A549 treated with CORT108297 at 1 μM for 4 hours (cell line): ENCODE measurements at places on chromosomes 13 and 19. TPM values are rescaled to one million over a fixed set of nuclear protein-coding genes. Genes with fewer than 3 reads are reported as not detected.

Gene ITGBL1
- total RNA-seq, result 1.4 to 1.8 TPM (median 1.8 TPM) in 5 replicates

Gene SMG9
- total RNA-seq, result 52.1 to 76.4 TPM (median 65.0 TPM) in 5 replicates

Gene ZNF681
- total RNA-seq, result not detected in 5 replicates

Gene LILRA2
- total RNA-seq, result not detected in 5 replicates

Gene NALCN
- 3.1 to 5.2 TPM (median 4.8 TPM) in 5 replicates for total RNA-seq

Gene FAM216B
- not detected in 5 replicates for total RNA-seq

Gene ZNF30
- 4.7 to 6.2 TPM (median 5.1 TPM) in 5 replicates for total RNA-seq

Gene ZNF560
- not detected in 5 replicates for total RNA-seq

Gene OR7A10
- total RNA-seq, result not detected in 5 replicates

Gene GSX1
- not detected in 5 replicates for total RNA-seq

Gene ZNF296
- total RNA-seq, result 5.3 to 12.0 TPM (median 10.1 TPM) in 5 replicates

Gene C19orf73
- 1.1 to 2.3 TPM (median 1.9 TPM) in 5 replicates for total RNA-seq

Gene PTPRS
- total RNA-seq, result 19.5 to 28.4 TPM (median 27.0 TPM) in 5 replicates

Gene MKNK2
- 39.5 to 67.8 TPM (median 62.7 TPM) in 5 replicates for total RNA-seq

Gene TEX101
- total RNA-seq, result not detected in 5 replicates

Gene PEX11G
- total RNA-seq, result 1.3 to 2.6 TPM (median 2.1 TPM) in 5 replicates

Gene KLK11
- total RNA-seq, result 0.07 TPM in 1 of 5 replicates, not detected in the others

Gene CLEC17A
- total RNA-seq, result 0.09 TPM in 1 of 5 replicates, not detected in the others

Gene KLK4
- 0.08 to 0.39 TPM (median 0.11 TPM) in 5 replicates for total RNA-seq

Gene ZNF729
- not detected in 5 replicates for total RNA-seq

Gene RASIP1
- 0.32 to 0.65 TPM (median 0.57 TPM) in 5 replicates for total RNA-seq

Gene MYO1F
- 0.14 to 0.49 TPM (median 0.28 TPM) in 5 replicates for total RNA-seq

Gene ZNF534
- not detected in 5 replicates for total RNA-seq

Gene CBLC
- not detected in 5 replicates for total RNA-seq

Gene PIN1
- total RNA-seq, result 56.7 to 81.4 TPM (median 80.6 TPM) in 5 replicates

Gene RFXANK
- total RNA-seq, result 36.1 to 51.6 TPM (median 47.5 TPM) in 5 replicates

Gene GRIN2D
- 6.3 to 11.3 TPM (median 10.6 TPM) in 5 replicates for total RNA-seq

Gene LILRA6
- 0.06 TPM in 1 of 5 replicates, not detected in the others for total RNA-seq

Gene WDR88
- 0.09 to 0.52 TPM (median 0.15 TPM) in 3 of 5 replicates, not detected in the others for total RNA-seq

Gene HNRNPA1L2
- total RNA-seq, result 4.7 to 6.8 TPM (median 5.3 TPM) in 5 replicates

Gene CACNA1A
- total RNA-seq, result 0.07 to 0.25 TPM (median 0.17 TPM) in 5 replicates

Gene RAB3A
- 0.49 to 1.1 TPM (median 0.85 TPM) in 5 replicates for total RNA-seq

Gene DPF1
- total RNA-seq, result 3.6 to 4.8 TPM (median 4.3 TPM) in 5 replicates

Gene CAPN12
- total RNA-seq, result 5.0 to 6.7 TPM (median 6.2 TPM) in 5 replicates

Gene ZNF442
- not detected in 5 replicates for total RNA-seq

Gene EGLN2
- 66.7 to 94.6 TPM (median 91.9 TPM) in 5 replicates for total RNA-seq

Gene ZNF625
- not detected in 5 replicates for total RNA-seq

Gene LILRB2
- total RNA-seq, result 0.05 to 0.13 TPM (median 0.09 TPM) in 3 of 5 replicates, not detected in the others

Gene PBX4
- total RNA-seq, result 0.91 to 2.2 TPM (median 1.6 TPM) in 5 replicates

Gene DLEU7
- not detected in 5 replicates for total RNA-seq

Gene CYP2F1
- not detected in 5 replicates for total RNA-seq

Gene CGB8
- total RNA-seq, result 2.9 to 5.0 TPM (median 4.8 TPM) in 5 replicates

Gene GPR12
- not detected in 5 replicates for total RNA-seq

Gene FXYD3
- total RNA-seq, result 0.10 to 0.24 TPM (median 0.12 TPM) in 4 of 5 replicates, not detected in the other

Gene TRPC4
- total RNA-seq, result 0.01 to 0.08 TPM (median 0.05 TPM) in 4 of 5 replicates, not detected in the other

Gene EPSTI1
- total RNA-seq, result 0.02 to 0.29 TPM (median 0.03 TPM) in 4 of 5 replicates, not detected in the other

Gene TMIGD2
- not detected in 5 replicates for total RNA-seq

Gene IFNL1
- total RNA-seq, result 0.15 to 0.42 TPM (median 0.32 TPM) in 4 of 5 replicates, not detected in the other

Gene SYNE4
- total RNA-seq, result 0.10 to 0.50 TPM (median 0.33 TPM) in 5 replicates

Gene ZFP82
- total RNA-seq, result 1.8 to 2.4 TPM (median 1.9 TPM) in 5 replicates

Gene CRX
- not detected in 5 replicates for total RNA-seq

Gene SHC2
- 0.52 to 1.4 TPM (median 1.1 TPM) in 5 replicates for total RNA-seq

Gene TEX26
- total RNA-seq, result not detected in 5 replicates

Gene FAAP24
- 15.0 to 17.0 TPM (median 15.8 TPM) in 5 replicates for total RNA-seq

Gene RDH8
- 0.16 to 0.65 TPM (median 0.33 TPM) in 5 replicates for total RNA-seq

Gene DCT
- total RNA-seq, result not detected in 5 replicates

Gene NLRP9
- not detected in 5 replicates for total RNA-seq
